Tibial artery (tissue), 4 donors: ENCODE measurements at places on chromosomes 6 and 20.

GRCh38 chr6:150345781-150346180 lies 23.0 kb upstream of the IYD start:
- DNase-seq, result no peak

- no peak for DNase-seq
Observed at GRCh38 chr6:159117046-159117445, 52.2 kb upstream of the FNDC1 start.

GRCh38 chr20:699811-700338 lies 24.3 kb upstream of the SCRT2 start:
- no peak for DNase-seq

- no peak for DNase-seq
Observed at GRCh38 chr20:24459733-24460132, 9.7 kb upstream of the SYNDIG1 start.

GRCh38 chr20:58845706-58846105 lies 5.0 kb downstream of the GNAS-AS1 start:
- no peak for DNase-seq

DNA sequence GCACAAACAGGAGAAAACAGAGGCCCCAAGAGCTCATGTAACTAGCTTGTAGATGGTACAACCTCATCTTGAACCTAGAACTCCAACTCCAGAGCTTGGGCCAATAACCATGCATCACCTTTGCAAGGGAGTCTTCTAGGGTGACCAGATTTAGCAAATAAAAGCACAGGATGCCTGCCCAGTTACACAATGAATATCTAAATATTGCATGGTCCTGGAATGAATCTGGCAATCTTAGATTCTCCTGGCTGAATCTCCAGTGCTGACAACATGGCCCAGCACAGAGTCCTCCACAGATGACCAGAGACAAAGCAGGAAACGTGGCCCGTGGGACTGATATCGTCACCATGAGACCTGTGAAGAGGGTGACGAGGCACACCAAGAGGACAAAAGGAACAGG lies 494.1 kb downstream of the PREX1 start:
- no peak for DNase-seq

- peak; percentile 92 for DNase-seq
Observed at GRCh38 chr6:134826889-134827737, 122.8 kb downstream of the ALDH8A1 start.

DNA sequence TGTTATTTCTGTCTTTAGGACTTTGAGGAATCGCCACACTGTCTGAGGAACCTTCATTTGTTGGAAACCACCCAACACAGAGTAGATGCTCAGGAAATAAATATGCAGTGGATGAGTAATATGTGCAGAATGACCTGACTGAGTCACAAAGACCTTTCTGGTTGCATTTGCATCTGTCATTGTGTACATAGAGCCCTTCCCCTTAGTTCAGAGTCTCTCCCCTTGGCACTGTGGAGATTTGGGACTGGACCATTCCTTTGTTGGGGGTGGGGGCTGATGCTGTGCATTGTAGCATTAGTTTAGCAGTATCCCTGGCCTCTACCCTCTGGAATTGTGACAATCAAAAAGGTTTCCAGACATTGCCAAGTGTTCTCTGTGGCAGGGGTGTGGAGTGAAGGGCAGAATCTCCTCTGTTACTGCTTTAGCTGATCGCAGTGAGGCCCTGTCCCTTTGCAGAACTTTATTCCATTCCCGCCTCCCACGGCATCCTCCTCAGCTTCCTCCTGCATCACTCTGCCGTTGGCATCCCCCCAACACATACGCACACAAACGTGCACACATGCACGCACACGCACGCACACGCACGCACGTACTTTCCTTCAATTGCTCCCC lies 64.5 kb downstream of the EYA2 start:
- no peak for DNase-seq

- no peak for DNase-seq
Observed at GRCh38 chr6:165664559-165665383, 1.7 kb upstream of the PDE10A start.

GRCh38 chr6:33061987-33062386 lies 11.5 kb downstream of the HLA-DPA1 start:
- DNase-seq, result no peak
